ENCODE measurements at places on chromosomes 4 and X.
A peak's percentile ranks its signal among the peaks of the same experiment; 100 is the strongest.

GRCh38 chr4:8409264-8410065 lies 31.1 kb downstream of the ACOX3 start:
- DNase-seq: no peak

DNA sequence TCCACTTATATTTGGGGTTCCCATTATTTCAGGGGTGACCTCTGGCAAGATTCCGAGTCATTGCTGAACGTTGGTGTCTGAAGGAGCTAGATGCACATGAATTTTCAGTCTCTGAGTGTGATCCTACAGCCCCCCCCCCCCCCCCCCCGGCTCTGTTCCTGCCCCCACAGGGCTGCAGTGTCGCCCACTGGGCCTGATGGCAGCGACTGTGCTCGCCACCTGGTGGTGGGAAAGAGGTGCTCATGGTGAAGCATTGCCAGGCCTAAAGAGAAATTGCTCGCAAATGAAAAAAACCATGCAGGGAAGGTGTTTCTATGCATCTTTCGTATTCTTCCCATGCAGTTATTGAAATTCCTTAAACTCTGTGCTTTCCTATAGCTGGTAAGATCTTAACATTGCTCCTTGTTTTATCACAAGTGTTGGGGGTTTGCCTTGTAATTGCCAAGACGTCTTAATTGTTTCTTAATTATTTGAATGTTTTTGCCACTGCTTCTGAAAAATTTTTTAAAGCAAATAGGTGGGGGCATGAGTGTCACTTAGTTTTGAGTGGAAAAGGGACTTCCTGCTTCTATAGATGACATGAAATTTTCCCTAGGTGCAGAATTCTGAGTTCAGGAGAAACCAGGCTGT lies 63.2 kb downstream of the CLDN22 start:
- DNase-seq: peak; percentile 22

GRCh38 chr4:157616741-157617472 lies 396.4 kb downstream of the GRIA2 start:
- no peak for DNase-seq

DNA sequence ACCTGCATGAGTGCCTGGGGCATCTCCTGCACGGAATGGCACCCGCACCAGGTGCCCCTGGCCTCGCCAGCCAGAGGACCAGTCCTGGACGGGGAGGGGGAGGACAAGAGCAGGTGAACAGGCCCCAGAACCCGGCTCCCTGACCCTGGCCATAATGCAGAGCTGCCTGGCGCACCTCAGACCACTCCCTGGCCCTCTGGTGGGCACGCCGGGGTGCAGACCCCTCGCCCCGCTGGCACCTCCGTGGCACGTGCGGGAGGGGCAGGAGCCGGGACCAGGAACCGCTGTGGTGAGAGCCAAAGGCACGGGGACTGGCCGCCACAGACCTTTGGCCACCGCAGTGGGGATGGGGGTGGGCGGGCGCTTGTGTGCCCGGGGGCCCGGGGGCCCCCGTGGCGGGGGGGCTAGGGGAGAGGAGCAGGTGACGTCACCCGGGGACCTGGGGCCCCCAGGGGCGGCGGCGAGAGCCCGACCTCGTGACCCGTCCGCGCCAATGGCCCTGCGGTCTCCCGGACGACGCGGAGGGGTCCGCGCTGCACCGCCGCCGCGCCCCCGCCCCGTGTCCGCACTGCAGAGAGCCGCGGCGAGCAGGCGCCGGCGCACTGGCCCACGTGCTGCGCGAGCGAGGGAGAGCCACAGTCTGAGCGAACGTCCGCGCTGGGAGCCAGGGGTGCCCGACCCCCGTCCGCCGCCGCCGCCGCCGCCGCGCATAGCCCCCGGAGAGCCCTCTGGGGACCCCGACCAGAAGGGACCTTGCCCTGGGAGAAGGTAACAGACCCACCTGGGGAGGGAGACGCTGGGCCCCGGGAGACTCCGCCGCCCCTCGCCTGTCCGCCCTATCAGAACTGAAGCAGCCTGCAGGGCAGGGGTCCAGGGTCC lies at the start of gene PNMA3:
PNMA3 (plus strand) TSS at position 600 of the 879 bp plus-strand sequence. CDS start 586 bp downstream, outside the sequence.
- DNase-seq: no peak

DNA sequence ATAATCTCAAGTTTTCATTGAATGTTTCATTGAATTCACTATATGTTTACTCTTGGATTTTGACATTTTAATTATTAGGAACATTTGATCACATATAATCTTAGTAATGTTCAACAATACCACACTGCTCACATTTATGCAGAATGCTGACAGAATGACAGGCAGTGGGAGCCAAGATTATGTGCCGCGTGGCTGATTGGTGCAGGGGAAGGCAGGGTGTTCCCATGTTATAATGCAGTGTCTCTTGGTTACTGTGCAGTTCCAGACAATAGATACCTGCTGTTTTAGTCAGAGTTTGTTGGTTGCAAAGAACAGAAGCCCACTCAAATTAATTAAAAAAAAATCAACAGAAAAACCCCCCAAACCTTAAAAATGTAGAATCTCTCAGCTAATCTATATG lies 33.0 kb downstream of the FHIP1A start:
- no peak for DNase-seq

GRCh38 chr4:53591372-53591892 lies at the start of gene LNX1:
LNX1 (minus strand) TSS chr4:53591486; CDS start chr4:53574002, 17,484 bp downstream.
- DNase-seq: no peak

- DNase-seq: no peak
Observed at GRCh38 chr4:168353746-168354145, 35.2 kb upstream of the DDX60 start.

GRCh38 chrX:148322906-148323305 lies 177.5 kb upstream of the AFF2 start:
- no peak for DNase-seq

GRCh38 chr4:122010610-122011009 lies 58.8 kb upstream of the TRPC3 start:
- DNase-seq: no peak

- no peak for DNase-seq
Observed at GRCh38 chr4:110897784-110898183, 274.9 kb upstream of the PITX2 start.

GRCh38 chr4:168636506-168637196 lies 139.8 kb downstream of the PALLD start:
- DNase-seq: no peak

DNA sequence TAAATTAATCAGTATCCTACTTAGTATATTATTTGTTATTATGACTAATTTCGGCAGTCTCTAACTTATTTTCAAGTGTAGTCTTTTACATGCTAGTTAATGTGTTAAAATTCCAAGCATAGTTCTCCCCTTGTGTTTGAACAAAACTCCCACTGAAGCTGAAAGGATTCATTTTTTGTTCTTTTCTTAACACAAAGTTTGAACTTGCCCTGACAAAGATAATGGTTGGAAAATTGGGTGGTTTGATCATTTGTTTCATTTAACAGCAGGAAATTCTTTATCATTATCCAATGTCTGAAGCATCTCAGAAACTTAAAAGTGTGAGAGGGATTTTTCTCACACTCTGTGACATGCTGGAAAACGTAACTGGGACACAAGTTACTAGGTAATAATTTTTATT lies 36.0 kb downstream of the INTU start:
- no peak for DNase-seq

DNA sequence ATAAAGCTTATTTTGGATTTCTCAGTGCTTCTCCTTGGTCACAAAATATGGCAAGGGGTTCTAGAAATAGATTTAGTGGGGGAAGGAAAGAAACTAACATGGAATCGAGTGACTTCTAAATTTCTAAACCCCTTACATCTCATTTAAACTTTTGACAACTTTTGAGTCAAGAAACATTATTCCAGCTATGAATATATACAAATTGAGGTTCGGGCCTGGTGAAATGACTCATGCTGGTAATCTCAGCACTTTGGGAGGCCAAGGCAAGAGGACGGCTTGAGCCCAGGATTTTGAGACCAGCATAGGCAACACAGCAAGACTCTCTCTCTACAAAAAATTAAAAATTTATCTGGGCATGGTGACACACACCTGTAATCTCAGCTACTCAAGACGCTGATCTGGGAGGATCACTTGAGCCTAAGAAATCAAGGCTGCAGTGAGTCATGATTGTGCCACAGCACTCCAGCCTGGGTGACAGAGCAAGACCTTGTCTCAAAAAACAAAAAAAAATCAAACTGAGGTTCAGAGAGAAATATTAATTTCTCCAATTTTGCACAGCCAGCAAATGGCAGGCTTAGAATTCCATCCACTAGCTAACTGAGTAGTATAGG lies 99.8 kb downstream of the ANXA3 start:
- no peak for DNase-seq

DNA sequence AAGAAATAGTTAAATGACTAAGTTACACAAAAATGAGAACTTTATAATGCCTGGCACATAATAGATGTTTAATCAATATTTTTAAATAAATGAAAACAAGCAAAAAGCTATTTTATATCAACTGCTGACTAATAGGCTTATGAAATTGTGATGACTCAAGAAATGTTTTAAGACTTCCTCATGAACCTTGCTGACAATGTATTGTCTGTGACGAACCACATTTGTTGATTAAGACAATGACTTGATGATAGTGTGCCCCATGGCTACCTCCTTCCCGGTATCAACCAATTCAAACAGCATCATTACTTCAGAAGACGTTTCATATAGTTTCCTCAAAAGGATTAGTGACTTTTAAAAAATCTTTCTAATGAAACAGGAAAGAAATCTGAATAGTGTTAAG lies 7.9 kb downstream of the CXCL6 start:
- DNase-seq: no peak

- no peak for DNase-seq
Observed at GRCh38 chr4:25378437-25378743, 1.3 kb downstream of the ANAPC4 start.

- no peak for DNase-seq
Observed at GRCh38 chr4:56870946-56871345, 36.8 kb upstream of the REST start.

DNA sequence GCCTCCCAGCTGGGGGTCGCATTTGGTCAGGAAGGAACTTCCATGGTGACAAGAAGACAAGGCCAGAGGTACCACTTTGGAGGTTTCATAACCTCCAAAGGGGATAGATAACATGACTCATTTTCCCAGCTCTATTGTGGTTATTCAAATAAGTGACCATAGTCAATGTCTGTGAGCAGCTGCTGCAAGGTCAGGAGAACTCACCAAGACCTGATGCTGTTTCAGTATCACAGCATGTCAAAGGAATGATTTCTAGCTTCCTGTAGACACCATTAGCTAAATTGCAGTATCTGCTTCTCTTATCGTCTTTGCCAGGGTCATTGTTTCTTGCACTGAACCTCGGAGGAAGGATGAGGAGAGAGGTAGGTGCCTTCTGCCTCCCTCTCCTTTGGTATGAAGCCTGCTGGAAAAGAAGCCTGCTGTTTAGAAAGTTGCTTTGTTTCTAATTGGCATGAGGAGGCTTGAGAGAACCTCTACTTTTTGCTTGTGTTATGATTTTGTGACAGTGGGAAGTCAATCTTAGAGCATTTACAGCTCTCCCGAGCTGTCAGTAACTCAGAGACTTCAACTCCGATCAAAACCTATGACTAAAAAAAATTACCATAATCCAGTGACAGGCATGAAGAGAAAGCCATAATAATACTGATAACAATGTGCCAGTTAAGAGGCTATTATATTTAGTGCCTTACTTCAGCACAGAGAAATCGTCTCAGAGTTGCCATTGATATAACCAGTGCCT lies 38.0 kb upstream of the GATB start:
- DNase-seq: no peak

DNA sequence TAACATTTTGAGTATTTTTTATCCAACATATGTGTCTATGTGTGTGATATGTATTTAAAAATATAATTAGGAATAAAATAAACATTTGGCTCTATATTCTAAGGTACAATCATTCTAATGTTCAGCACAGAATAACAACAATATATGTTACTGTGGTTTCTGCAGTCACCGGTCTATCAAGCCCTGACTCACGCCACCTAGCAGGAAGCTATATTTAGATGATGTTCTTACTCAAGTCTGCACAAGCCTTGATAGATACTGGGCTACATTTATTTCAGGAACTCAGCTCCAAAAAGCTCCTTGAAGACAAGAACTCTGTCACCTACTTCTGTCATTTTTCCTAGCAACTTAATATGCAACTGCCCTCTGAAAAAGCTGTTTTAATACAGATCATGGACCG lies 152.0 kb upstream of the FTHL17 start:
- no peak for DNase-seq

DNA sequence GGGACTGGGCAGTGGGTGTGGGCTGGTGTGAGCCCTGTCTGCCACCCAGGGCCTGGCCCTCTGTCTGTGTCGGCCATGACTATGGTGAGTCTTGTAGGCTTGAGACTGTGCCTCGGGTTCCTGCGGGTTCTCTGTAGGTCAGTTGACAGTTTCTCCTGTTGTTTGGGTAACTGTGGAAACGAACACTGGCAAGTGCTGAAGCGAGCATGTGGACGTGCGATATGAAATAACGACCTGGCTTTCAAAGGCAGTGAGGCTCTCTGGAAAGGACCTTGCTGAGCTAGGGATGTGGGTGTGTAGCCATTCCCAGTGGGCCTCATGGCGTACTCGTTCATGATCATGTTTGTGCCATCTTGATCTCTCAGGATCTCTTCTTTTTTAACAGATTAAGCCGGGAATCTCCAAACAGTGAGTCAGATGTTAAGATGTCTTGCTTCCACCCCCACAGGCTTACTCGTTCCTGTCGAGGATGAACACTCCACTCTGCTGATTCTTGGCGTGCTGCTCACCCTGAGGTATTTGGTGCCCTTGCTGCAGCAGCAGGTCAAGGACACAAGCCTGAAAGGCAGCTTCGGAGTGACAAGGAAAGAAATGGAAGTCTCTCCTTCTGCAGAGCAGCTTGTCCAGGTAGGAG lies 41.3 kb downstream of the HTT start:
- no peak for DNase-seq

DNA sequence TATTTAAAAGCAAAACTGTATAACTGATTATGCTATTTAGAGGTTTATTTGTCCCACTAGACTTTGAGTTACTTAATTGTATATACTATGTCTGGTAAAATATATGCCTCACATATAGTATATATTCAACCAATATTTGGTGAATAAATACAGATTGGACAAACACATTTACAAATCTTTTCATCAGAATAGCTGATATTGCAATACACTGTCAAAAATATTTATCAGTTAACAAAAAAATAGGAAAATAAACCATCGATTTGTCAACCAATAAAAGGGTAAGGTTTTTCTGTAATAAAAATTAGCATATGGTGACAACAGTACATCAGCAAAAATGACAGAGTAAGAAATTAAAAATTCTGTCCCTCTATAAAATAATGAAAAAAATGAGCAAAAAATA lies 889.9 kb upstream of the INTU start:
- DNase-seq: no peak

GRCh38 chr4:40038977-40039376 lies 17.7 kb upstream of the N4BP2 start:
- DNase-seq: no peak

DNA sequence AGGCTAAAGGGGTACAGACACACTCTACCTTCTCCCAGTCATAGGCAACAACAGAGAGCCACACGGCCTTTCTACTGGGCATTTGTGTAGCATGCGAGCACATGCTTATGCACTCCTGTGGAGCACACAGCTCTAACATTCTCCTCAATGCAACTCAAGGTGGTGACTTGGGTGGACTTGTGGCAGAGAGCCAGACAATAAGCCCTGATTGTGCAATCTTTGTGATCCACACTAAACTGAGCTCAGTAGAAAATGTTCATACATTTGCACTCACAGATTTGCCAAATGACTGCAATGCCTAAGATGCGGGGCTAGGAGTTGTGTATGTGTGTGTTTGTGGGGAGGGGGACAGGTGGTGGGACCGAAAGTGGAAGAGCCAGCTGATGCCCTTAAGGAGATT lies 31.4 kb upstream of the SETD7 start:
- no peak for DNase-seq

Data from stimulated activated CD4-positive, alpha-beta T cell treated with anti-CD3 and anti-CD28 coated beads, Interleukin-15, amount 100 ng/mL, for 1 hour (primary cell).